Cortex of kidney (tissue), 1 donor: ENCODE measurements at places on chromosomes 5 and 9.

DNA sequence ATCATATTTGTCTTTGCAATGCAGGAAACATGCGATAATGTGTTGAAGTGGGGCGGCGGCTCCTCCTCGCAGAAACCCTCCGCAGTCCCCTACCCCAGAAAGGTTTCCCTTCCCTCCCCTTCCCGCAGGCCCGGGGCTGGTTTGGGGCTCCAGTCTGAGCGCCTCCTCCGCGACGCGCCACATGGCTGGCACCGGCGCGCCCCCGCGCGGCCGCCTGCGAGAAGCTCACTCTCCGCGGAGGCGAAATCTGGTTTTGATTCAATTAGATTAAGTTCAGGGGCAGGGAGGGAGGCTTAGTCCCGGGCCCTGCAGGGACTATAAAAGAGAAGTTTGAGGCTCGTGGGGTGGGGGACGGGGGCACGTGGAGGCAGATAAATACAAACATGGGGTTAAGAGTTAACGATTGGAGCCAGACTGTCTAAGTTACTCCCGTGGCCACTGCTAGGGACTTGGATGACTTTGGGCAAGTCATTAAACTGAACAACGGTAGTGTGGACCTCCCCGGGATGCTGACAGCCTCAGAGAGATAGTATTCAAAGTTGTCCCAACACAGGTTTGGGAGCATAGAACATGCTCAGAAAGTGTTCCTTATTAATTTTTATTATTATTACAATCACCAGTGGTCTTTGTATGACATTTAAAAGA lies 69.4 kb downstream of the MSX2 start:
- DNase-seq = no peak

- DNase-seq = no peak
Observed at GRCh38 chr5:59600998-59601397, 292.5 kb downstream of the PDE4D start.

GRCh38 chr5:113612060-113612496 lies 98.6 kb downstream of the YTHDC2 start:
- no peak for DNase-seq

GRCh38 chr9:91159664-91160121 lies 202.0 kb downstream of the AUH start:
- DNase-seq = no peak

GRCh38 chr9:128148509-128149000 lies 698 bp upstream of the LCN2 start:
- no peak for DNase-seq

DNA sequence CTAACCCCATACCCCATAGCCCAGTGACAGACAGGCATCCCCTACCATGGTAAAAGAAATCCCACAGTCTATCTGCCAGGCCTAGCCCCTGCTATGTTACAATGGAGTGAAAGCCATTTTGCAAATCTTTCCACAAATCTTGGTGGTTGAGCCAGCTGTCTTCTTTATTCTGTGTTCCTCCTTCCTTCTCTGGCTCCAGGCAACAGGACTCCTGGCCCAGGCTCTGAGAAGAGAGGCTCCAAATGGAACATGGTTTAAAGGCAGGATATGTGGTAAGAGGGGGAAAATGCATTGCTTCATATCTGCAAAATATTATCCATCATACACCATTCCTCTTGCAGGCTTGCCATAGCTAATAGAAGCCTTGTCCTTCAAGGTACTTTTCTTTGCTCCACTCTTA lies 25.2 kb downstream of the FGF1 start:
- DNase-seq = no peak

DNA sequence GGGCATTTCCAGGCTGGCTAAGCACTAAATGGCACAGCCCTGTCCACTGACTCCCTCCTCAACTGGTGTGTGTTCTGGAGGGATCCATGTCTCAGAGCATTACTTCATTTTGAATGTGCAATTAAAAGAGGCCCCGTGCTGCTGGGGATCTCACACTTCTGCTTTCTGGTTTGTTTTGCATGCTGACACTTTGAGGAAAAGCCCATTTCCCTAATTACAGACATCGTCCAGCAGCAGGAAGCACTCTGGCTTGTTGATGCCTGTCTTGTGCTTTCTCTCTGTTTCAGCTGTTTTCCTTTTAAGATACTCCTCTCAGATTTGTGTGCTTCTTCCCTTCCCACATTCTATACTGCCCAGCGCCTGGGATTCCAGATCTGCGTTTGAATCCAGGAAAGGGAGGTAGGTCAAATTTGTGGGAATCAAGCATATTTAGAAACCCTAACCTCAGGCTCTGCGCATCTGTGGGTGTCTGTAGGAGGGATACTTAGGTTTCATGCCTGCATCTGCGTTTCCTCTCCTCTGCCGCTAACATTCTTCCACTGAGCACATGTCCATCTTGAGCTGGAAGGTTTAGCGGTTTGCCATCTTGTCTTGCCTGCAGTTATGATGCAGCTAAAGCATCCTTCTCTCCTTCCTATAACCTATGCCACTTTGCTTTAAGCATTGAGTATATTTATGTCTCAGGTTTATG lies 25.7 kb downstream of the SYK start:
- DNase-seq = no peak

GRCh38 chr9:97767891-97768290 lies 70.8 kb upstream of the XPA start:
- DNase-seq = no peak

DNA sequence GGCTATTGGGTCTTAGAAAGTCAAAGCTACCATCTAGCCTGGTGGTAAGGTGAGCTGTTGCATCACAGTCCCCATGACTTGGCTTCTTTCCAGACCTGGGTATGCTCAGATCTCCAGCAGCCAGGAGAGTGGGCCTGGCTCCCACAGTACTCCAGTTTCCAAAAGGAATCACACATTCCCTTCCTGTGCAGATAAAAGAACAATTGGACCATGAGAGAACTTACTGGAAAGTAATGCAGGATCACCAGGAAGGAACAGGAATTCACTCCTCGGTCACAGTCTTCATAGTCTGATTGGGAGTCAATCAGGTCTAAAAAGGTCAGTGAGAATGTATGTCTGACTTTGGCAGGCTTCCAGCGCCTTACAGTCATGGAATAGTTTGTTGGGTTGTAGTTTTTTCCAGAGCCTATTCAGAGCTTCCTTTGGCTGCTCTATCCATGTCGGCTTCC lies 47.8 kb upstream of the CD180 start:
- DNase-seq = no peak

DNA sequence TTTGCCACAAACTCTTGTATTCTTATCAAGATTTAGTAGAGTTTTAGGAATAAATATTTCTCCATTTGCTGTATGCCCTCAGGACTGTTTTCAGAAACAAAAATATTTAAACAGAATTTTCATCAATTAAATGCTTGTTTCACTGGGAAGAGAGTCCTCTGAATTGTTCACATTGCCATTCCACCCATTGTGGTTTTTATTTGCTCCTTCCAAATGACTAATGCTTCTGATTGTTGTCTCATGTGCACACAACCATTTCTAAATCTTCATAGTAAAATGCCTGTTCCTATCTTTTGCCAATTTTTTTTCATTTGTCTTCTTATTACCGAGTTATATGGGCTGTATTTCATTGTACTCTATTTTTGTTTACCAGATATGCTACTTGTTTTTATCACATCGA lies 10.6 kb downstream of the MARCOL start:
- no peak for DNase-seq

GRCh38 chr9:115952430-115953292 lies 200.9 kb upstream of the PAPPA start:
- DNase-seq = no peak

GRCh38 chr5:158951436-158952247 lies 148.1 kb downstream of the EBF1 start:
- no peak for DNase-seq
